ENCODE measurements at places on chromosomes 11 and 22.
A peak's percentile ranks its signal among the peaks of the same experiment; 100 is the strongest.

- DNase-seq: no peak
Measured at GRCh38 chr11:72624496-72625201, 49.6 kb downstream of the PDE2A start.

- DNase-seq: no peak
Measured at GRCh38 chr11:19258641-19259230, 18.0 kb upstream of the E2F8 start.

- DNase-seq: no peak
Measured at GRCh38 chr11:134835561-134835960, 423.5 kb upstream of the B3GAT1 start.

DNA sequence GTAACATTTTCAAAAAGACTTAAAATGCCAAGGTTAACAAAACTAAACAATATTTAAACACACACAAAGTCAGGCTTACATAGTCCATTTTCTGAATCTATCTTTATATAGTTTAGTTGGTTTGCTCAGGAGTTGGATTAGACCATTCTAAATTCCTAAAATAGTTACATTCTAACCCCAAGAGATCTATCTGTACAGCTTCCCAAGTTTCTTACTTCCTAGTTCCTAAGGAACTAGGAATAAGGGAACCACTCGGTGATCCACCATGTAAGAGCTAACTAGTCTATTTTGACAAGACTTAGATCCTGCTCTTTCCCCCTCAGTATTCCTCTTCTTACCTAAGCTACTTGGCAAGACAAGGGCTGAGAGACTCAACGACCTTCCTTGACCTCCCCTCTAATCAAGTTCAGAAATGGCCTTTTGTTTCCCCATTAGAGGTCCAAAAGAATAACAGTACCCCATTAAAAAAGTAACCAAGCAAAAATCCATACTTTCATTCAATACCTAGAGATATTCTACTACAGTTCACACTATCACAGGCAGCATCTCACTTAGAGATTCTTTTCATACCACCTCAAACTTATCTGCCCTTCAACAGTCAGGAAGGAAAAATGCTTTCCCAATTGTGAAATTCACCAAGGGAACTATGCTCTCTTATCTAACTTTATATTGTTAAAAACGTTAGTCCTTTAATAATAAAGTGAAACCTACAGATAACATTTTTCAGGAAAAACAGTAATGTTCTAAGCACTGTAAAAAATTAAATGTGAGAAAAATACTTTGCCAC is 253.1 kb downstream of the TTC28 start:
- DNase-seq: no peak

DNA sequence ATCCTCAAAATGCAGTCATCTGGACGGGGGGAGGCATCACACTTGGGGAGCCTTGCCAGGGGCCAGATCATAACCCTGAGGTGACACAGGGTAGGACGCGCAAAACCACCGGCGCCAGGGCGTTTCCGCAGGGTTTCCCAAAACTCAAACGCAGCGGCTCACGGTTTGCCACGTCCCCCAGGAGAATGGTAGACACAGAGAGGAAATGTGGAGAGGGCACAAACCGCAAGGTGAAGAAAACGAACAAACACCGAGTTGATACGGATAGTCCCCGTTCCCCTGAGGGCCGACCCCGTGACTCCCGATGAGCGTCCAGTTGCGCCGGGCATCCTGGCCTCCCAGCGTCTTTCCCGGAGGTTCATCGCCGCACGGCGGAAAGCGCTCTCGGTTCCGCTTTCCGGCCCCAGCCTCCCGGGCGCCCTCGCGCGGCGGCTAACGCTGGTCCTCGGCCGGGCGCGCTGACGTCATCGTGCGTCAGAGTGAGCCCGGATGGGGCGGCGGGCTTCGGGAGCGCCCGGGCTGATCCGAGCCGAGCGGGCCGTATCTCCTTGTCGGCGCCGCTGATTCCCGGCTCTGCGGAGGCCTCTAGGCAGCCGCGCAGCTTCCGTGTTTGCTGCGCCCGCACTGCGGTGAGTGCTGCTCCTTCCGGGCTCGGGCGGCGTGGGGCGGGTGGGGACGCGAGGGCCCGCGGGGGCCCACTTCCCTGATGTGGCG is at the start of gene BIRC2:
Gene BIRC2, plus strand, starts transcription at position 467 of the 714 bp plus-strand sequence. CDS start 2,641 bp downstream, outside the sequence.
- peak; percentile 91 for DNase-seq

DNA sequence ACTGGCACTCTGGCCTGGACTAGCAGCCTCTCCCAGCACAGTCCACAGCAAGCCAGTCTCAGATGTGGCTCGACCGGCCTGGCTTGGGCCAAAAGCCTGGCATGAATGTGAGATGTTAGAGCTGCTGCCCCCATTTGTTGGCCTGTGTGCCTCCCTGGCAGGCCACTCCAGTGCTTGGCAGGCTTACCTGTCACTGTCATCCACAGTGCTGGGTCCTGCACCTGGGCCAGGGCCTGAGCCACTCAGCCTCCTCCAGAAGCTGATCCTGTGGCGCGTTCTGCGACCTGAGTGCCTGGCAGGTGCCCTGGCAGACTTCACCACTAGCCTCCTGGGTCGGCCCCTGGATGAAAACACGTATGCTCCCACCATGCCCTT is 36.1 kb downstream of the RRP8 start:
- DNase-seq: no peak

DNA sequence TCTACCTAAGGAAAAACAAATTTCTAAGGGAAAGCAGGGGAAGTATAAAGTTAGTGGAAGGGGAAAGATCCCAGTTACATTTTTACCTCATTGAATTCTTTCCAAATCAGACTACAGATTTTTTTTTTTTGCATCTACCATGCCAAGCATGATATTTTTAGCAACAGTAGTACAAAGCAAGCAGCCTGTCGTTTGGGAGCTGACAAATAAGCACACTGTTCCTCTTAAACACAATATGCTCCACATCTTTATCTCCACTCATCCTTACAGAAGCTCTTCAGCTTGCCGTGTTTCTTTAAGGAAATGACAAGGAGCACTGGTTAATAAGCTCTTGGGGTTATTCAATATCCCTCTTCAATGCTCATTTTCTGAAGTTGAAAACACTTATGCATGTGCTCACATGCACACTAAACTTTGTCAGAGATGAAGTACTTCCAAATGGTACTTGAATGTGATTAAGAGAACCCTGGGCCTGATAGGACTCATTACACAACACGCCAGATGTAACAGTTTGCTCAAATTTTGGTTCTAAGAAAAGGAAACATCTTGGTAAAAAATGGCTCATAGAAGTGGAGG is 53.8 kb downstream of the PAX6 start:
- DNase-seq: no peak

GRCh38 chr11:132961453-132961852 is 570.8 kb downstream of the OPCML start:
- DNase-seq: no peak

DNA sequence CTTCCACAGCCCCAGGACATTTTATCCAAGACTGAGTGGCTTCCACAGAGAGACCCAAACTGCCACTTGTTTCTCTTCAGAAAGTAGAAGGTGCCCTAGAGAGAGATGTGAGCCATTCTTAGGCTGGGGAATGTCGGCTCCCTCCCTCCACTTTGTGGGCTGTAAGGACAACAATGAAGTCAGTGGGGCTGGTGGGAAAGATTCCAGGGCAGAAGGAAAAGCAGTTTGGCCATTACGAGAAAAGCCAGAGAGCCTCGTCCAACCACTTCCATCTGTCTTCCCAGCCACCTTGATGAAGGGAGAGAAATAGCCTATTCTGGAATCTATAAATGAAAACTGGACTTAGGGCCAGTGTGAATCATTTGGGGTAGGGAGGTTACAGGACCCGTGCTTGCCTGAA is 382.5 kb downstream of the NXPE2 start:
- no peak for DNase-seq

DNA sequence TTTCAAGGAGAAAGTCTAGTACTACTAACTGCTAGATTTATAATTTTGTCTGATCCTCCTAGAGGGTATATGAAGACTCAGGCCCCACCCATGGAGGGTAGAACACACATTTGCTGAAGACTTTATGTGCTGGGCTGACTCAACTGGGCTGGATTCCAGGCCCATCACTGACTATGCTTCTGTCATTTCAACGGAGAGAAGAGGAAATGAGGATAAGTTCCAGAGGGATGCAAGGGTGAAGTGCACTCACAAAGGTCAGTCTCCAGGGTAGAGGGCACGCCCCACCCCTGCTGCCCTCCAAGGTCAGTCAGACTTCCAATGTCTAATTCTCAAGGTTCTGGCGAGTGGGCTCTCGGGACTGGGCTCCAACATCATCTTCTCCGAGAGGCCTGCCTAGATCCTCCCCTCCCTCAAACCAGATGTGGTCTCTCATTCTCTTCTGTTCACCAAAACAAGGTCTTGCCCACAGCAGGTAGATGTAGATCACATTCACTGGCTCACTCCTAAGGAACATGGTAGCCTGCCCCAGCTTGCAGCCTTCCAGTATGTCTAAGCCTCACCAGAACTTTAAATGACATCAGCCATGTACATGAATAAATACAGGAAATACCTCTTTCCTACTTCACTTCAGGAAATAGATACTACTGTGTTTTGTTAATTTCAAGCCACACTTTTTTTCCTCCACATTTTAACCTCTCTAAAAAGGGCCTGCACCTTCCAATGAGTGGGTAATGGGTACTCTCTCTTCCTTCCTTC is 7.3 kb upstream of the C11orf86 start:
- DNase-seq: no peak

GRCh38 chr11:37747121-37747520 is 1149.1 kb upstream of the RAG2 start:
- no peak for DNase-seq

GRCh38 chr22:49535527-49536125 is 292.0 kb downstream of the BRD1 start:
- no peak for DNase-seq

DNA sequence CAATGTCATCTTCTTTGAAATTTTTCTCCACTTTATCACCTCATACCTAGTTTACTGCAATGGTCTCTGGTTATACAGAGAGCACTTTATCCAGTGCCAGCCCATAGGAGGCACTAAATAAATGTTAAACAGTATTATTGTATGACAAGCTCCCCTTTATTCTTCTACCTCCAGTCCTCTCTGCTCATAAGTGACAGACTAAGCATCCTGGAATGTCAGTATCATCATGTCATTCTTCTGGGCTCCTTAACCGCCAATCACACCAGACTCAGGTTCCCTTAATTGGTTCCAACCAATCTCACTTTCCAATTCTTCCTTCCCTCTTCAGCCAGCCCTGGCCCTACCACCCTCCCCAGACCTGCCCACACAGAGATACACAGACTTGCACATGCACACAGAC is 93.1 kb downstream of the RPL27A start:
- DNase-seq: no peak

GRCh38 chr22:29727131-29727523 is 7.3 kb downstream of the CABP7 start:
- no peak for DNase-seq

DNA sequence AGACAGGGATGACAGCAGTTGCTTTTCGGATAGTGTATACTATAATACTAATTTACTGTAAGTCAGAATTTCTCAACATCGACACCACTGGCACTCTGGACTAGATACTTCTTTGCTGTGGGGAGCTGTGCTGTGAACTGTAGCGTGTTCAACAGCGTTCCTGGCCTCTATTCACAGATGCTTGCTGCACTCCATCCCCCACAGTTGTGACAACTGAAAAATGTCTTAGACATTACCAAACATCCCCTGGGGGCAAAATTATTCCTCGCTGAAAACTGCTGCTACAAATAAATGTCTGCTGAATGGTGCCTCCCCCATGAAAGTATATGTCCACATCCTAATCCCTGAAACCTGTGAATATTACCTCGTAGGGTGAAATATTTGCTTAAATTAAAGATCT is 7.5 kb upstream of the SLC15A3 start:
- no peak for DNase-seq

DNA sequence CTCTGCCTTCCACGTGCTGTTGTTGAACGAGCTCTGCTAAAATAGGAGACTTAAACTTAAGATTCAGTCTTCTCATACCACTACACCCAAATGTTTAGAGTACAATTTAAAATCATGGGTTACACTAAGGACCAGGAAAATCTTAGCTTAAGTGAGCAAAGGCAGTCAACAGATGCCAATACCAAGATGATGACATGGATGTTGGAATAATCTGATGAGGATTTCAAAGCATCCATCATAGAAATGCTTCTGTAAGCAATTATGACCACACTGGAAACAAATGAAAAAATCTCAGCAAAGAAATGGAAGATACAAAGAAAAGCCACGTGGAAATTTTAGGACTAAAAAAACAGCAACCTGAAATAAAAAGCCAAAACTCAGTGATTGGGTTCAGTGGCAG is 109.8 kb downstream of the ATXN10 start:
- DNase-seq: no peak

- DNase-seq: no peak
Measured at GRCh38 chr22:48343461-48343860, 1484.2 kb downstream of the BRD1 start.

DNA sequence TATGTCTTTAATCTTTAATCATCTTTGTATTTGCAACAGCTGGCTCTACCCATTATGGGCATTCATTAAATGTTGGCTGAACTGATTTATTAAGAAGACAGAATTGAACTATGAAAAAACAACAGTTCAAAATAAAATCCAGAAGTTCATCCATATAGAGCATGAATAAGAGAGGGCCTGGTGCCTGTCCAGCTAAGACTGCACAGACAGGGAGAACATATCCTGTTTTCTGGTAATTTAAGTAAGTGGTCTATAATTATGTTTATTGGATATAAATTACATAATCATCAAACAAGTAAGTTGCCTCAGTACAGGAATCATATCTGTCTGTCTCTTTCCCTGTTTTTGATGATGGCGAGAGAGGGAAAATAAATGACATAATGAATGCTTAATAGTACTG is 137.2 kb downstream of the RBFOX2 start:
- DNase-seq: no peak

- no peak for DNase-seq
Measured at GRCh38 chr11:1570896-1571759, 943 bp downstream of the DUSP8 start.

DNA sequence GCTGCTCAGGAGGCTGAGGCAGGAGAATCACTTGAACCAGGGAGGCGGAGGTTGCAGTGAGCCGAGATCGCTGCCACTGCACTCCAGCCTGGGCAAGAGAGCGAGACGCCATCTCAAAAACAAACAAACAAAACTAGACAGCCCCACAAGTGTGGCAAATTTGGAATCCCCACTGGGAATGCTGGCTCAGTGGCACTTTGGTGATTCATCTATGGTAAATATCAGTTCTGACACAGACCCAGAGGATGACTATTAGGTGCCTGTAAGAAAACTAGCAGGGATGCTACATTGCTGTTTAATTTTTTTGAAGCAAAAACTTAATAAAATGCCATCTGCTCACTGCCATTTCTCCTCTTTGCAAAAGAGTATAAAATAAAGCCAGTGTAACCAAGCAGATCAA is 107.9 kb downstream of the NAT10 start:
- DNase-seq: no peak

GRCh38 chr11:3666023-3666530 is 5.1 kb downstream of the CHRNA10 start:
- DNase-seq: no peak

DNA sequence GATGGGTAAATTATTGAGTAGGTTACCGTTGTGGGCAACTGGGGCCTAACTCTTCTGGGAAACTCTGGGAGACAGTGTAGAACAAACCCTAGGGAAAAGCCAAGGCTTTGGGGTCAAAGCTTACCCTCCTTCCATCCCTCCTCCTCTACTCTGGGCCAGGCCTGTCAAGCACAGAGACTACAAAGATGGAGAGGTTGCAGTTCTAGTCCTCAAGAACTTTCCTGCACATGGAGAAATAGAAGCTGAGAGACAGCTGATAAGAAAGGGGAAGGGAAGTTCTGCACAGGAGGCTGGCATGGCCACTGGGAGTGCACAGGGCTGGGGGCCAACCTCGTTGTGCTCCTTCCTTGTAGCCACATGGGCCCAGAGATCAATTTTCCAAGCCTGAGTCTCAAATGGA is 67.2 kb upstream of the ALX4 start:
- no peak for DNase-seq

GRCh38 chr11:85752890-85753581 is 57.9 kb downstream of the SYTL2 start:
- no peak for DNase-seq

All from amniotic stem cell (primary cell).